ENCODE measurements at places on chromosomes 12 and 14.

GRCh38 chr12:121365416-121366062 lies 13.3 kb upstream of the ANAPC5 start:
- DNase-seq = no peak

- DNase-seq = no peak
These were observed 63.4 kb upstream of the LHX5 start for GRCh38 chr12:113535100-113535499.

DNA sequence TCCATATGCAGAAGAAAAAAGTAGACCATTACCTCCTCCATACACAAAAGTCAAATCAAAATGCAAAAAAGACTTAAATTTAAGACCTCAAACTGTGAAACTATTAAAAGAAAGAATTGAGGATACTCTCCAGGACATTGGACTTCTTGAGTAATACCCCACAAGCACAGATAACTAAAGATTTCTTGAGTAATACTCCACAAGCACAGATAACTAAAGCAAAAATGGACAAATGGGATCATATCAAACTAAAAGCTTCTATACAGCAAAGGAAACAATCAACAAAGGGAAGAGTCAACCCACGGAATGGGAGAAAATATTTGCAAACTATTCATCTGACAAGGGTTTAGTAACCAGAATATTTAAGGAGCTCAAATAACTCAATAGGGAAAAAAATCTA lies 427.9 kb downstream of the CCDC91 start:
- DNase-seq = no peak

DNA sequence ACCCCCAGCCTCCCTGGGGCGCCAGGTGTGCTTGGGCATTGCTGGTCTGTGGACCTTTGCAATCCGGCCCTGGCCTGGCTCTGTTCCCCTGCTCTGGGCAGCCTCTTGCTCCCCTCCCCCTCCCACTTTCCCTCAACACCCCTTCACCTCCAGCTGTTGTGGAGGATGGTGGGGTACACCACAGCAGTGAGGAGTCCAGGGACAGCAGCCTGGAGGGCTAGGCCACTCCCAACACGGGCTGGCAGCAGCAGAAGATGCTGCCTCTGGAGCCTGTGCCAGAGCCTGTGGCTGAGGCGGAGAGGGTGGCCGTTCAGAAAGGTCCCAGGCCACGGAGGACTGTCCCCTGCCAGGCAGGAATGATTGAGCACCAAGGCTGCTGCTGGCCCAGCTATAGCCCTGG lies 7.6 kb downstream of the ZBTB42 start:
- DNase-seq = no peak

GRCh38 chr12:5534426-5535199 lies 102.7 kb downstream of the NTF3 start:
- DNase-seq = no peak
